ENCODE measurements at places on chromosomes 2 and 18.

DNA sequence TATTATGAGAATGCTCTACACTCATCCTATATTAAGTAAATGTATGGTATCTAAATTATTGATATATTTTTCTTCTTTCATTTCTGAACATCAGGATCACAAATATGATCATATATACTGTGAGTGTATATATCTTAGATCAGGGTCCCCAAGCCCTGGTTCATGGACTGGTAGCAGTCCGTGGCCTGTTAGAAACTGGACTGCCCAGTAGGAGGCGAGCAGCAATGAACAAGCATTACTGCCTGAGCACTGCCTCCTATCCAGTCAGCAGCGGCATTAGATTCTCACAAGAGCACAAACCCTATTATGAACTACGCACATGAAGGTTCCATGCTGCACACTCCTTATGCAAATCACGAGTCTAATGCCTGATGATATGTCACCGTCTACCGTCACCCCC lies 1247.1 kb upstream of the NXPH2 start:
- DNase-seq, result no peak

DNA sequence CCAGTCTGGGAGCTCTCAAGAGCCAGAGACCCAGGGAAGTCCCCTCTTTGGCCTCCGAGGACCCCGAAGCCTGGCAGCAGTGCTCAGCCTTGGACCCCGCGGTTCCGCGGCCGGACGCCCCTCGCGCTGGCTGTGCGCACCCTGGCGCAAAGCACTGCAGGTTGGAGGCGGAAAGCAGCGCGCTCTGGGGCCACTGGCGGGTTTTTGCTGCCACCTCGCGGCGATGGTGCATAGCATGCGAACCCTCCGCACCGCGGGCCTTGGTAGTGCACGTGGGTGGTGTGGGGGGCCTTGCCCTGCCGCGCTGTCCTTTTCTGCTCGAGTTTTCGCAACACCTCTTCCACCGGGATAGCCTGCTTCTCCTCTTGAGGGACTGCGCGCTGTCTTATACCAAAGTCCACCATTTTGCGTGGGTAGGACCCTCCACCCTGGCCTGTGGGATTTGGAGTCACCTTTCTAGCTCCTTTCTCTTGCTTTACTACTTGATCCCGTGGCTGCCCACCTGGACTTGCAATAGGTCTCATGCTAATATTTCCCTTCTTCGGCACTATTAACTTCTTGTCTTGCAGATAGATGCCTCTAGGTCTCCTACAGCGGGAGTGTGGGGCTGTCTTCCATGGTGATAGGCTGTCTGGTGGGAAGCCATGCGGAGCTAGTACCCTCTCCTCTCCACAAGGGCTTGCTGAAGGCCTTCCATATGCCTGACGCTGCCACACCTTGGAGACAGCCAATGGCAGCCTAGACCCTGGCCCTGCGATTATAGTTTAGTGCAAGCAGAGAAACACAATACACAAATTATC lies 14.3 kb downstream of the SIX3 start:
- peak; percentile 72 for DNase-seq

- no peak for DNase-seq
Measured at GRCh38 chr18:7637269-7637668, 70.2 kb downstream of the PTPRM start.

DNA sequence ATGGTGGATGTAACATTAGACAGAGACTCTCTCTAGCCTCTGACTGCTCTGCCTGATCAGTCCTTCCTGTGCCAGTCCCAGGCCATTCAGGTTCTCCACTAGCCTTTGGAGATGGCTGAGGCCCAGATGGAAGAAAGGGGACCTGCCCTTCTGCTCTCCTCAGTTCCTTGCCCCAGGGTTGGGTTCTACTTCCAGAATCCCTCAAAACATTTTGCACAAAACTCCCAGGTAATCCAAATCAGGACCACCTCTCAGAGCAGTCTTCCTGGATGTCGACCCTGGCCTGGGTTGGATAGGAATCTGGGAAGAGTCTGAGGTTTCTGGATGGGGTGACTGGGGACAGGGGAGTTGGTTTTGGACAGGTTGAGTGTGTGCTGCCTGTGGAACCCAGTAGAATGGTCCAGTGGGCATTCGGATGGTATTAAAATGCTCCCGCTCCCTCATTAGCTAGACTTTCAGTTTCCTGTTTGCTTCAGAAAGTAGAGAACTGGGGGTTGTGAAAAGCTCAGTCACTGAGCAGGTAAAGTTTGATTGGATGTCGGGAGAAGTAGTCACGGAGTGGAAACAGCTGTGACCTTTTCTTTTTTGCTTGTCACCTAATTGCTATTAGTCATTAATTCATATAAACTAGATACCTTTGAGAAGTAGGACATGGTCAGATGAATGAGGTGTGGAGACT lies 37.9 kb downstream of the DPYSL5 start:
- no peak for DNase-seq

- DNase-seq, result no peak
Measured at GRCh38 chr2:18435426-18436037, 124.9 kb downstream of the RDH14 start.
